ENCODE measurements at places on chromosomes 16 and 17.

- DNase-seq: no peak
These were observed 79.8 kb upstream of the CDC42EP4 start for GRCh38 chr17:73391331-73392265.

GRCh38 chr17:40522250-40522960, 21.0 kb upstream of the TNS4 start:
- no peak for DNase-seq

DNA sequence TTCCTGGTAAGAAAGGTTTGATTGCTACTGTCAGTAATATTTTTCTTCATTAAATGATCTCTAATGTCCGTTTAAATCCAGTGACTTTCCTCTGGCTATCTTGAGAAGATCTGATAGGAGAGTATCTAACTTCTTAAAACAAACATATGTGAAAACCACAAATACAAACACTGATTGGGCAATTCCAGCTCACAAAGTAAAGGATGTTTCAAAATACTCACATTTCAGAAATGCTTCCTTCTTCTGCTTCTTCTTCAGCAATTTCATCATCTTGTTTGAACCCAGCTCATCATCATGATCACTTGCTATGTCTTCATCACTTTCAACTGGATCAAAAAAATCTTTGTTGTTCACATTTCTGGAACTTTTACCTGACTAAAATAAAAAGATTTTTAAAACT, 64.3 kb upstream of the RBL2 start:
- no peak for DNase-seq

GRCh38 chr17:43907998-43908721, 824 bp upstream of the MPP2 start:
- peak; percentile 77 for DNase-seq

- no peak for DNase-seq
These were observed 73.5 kb upstream of the DNAJA2 start for GRCh38 chr16:47046726-47047523.

DNA sequence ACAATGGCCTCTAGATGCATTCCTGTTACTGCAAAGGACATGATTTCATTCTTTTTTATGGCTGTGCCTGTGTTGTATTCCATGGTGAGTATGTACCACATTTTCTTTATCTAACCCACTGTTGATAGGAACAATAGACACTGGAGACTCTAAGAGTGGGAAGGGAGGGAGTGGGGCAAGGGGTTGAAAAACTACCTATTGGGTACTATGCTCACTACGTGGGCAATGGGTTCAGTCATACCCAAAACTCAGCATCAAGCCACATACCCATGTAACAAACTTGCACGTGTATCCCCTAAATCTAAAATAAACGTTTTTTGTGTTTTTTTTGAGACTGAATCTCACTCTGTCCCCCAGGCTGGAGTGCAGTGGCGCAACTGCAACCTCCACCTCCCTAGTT, 47.1 kb upstream of the SCNN1B start:
- DNase-seq: no peak

- no peak for DNase-seq
These were observed 17.3 kb upstream of the C16orf74 start for GRCh38 chr16:85768199-85768598.

DNA sequence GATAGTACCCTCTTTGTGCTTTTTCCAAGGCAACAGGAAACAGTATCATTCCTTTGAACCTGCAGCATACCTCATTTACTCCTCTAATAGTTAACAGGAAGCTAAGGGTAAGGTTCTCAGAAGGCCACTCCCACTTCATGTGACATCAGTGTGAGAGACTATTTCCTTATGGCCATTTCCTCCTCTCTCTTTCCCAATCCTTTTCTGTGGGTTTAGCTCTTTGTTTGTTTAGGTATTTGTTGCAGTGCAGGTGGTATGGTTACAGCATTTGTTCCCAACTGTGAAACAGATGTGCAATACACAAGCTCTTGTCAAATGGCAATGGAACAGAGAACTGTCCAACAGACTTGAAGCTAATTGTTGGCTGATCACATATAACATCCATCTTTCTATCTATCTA, 14.7 kb downstream of the TMC5 start:
- no peak for DNase-seq

- no peak for DNase-seq
These were observed 121.1 kb downstream of the SPACA3 start for GRCh38 chr17:33112763-33113162.

- no peak for DNase-seq
These were observed 318.2 kb downstream of the NPIPA8 start for GRCh38 chr16:18018376-18018775.

GRCh38 chr17:55421179-55421934, at the start of gene MMD:
Gene MMD, minus strand, starts transcription at chr17:55421835. Its CDS starts 140 bp downstream, at chr17:55421695.
- peak; percentile 41 for DNase-seq

- DNase-seq: no peak
These were observed 28.9 kb upstream of the RBFOX1 start for GRCh38 chr16:7303660-7304200.

GRCh38 chr16:83438326-83438725, 369.5 kb upstream of the HSBP1 start:
- DNase-seq: no peak

DNA sequence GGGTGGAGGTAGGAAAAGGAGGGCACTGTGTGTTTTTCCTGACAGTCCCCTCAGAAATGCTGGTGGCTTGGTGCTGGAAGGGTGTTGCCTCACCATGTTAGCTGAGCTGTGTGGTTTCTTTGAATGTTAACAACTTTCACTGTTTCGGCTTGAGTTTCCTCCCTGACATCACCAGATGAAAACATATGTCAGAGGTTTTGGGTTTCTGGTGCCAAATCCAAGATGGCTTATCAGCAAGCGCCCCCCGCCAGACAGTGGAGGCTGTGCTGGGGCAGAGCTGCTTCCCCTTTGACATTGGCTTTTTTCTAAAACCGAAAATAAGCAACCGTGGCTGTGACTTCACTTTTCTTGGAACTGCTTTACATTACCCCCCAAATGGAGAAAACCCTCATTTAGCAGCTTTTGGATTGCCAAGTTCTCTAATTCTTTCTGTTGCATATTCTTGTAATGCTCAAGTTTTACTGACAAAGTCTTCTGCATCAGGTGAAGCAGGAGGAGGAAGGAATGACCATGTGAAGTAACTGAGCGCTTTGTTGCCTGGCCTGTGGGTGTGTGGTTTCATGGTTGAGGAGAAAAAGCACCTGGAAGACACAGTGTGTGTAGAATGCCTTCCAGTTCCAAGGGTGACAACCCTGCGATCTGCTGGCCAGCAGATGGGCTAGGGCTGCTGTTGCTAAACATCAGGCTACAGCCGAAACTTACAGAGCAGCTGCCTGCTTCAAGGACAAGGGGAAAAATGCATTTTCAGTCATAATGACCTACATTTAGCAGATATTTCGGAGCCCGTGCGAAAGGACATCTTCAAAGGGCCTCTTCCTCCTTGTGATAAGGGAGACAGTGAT, 9.7 kb downstream of the RMI2 start:
- DNase-seq: peak; percentile 21

GRCh38 chr17:77593081-77593480, 365.4 kb upstream of the TNRC6C start:
- DNase-seq: no peak

- DNase-seq: peak; percentile 98
These were observed at the start of gene CARHSP1 for GRCh38 chr16:8868416-8869211. Gene CARHSP1, minus strand, starts transcription at chr16:8869006. Its CDS starts 9,678 bp downstream, at chr16:8859328.

- DNase-seq: no peak
These were observed 1.5 kb downstream of the FLCN start for GRCh38 chr17:17235212-17236174.

DNA sequence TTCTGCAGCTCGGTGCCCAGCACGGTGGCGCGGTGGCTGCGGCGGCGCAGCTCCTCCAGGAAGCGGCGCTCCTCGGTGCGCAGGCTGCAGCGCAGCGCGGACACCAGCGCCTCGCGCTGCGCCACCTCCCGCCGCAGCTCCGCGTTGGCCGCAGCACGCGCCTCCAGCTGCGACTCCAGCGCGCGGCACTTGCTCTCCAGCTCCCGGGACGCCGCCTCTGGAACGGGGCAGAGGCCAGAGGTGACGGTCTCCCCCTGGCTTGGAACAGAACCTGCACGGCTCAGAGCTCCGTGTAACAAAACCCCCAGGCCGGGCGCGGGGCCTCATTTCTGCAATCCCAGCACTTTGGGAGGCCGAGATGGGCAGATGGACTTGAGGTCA, 13.2 kb upstream of the CLUH start:
- no peak for DNase-seq

- DNase-seq: no peak
These were observed 27.1 kb downstream of the SCPEP1 start for GRCh38 chr17:57004944-57005579.

DNA sequence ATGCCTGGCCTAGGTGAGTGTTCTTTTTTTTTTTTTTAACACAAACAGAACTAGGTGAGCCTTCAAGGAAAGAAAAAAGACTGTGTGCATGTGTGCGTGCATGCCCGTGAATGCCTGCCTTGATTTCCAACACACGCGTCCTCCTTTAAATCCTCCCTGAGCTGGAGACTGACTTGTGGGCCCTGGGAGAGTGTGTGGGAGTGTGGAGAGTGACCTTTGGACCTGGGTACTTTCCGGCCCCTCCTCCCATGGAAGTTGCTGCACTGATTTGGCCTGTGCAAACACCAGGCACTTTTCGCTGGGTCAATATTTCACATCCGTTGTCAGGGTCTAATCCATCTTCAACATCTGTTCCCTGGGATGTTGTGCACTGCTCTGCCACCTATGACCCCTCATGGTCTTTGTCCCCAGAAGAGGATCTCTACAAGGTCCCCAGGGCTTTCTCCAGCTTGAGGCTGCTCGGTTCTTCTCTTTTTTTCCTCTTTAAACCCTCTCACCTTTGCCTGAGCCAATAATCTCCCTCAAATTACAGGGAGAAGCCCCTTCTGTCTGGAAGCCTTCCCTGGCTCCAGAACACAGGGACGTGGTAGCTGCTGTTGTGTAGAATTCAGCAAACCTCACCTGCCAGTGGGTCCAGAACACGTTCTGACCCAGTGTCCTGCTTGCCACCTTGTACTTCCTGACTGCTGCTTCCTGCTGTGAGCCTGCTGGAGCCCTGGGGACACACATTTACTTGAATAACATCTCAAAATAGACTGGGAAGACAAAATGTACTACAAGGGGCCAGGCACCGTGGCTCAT, 20.8 kb upstream of the ATP5MC1 start:
- no peak for DNase-seq

- no peak for DNase-seq
These were observed 634 bp downstream of the SLC2A4 start for GRCh38 chr17:7281953-7282751.

- DNase-seq: no peak
These were observed 150.6 kb downstream of the CLEC16A start for GRCh38 chr16:11094857-11095565.

- no peak for DNase-seq
These were observed 9.3 kb downstream of the IL4R start for GRCh38 chr16:27322858-27323780.

DNA sequence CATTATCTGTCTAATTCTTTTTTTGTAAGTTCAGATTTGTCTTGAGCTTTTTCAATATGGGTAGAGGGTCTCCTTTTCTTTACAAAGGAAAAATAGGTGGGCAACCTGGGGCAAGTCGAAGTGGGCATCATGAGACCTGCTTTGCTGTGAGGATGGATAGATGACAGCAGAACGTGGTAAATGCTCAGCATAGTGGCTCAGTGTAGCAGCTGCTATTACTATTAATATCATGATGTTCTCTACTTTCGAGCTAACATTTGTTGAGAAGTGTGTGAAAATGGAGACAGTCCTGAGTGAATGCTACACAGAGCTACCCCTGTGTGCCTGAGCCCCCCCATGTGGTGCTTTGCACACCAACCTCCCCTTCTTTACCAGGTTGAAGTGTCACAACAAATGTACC, 39.0 kb upstream of the LGALS9 start:
- DNase-seq: no peak

DNA sequence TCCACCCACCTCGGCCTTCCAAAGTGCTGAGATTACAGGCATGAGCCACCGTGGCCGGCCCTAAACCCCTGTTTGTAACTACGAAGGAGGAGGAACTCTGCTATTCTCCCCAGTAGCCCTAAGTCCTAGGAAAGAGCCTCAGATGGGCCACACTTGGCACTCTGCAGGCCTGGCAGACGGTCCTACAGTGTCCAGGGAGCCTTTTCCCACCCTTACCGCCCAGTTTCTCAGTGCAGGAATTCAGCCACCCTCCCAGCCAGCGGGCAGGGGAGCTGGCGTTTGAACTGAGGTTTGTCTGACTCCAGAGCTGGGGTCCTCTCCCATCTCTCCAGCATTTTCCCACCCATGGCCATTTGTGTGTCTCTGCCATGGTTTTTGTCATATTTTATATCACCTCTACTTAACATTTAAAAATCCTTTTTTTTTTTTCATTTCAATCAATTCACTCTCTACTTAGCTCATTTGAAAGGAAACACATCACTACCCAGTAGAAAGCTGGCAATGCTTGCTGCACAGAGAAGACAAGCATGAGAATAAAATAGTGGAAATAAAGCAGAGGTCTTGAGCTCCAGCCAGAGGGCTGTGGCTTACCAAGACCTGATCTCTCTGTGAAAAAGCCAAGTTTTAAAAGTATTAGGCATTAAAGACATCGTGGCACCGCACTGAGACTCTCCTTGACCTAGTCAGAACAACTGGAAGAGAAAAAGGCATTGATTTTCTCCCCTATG, 34.9 kb downstream of the BCO1 start:
- DNase-seq: no peak

- no peak for DNase-seq
These were observed 22.9 kb upstream of the CORO6 start for GRCh38 chr17:29645515-29646051.

DNA sequence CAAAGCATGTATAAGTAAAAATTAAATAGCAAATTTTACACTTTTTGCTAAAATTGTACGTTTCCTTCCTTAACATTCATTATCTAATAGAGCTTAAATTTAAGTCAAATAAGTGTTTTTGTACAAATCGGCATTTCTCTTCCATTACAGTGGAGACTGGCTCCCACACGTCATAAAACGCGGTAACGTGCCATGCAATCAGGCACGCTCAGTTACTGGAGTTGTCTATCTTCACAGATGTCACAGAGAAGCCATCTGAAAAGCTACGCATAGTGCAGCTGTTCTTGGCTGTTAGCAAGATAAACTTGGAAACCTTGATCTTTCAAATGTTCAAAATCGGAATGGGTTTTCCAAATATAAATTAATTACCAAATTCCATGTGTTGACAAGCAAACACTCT, 165.3 kb downstream of the STX8 start:
- DNase-seq: no peak

DNA sequence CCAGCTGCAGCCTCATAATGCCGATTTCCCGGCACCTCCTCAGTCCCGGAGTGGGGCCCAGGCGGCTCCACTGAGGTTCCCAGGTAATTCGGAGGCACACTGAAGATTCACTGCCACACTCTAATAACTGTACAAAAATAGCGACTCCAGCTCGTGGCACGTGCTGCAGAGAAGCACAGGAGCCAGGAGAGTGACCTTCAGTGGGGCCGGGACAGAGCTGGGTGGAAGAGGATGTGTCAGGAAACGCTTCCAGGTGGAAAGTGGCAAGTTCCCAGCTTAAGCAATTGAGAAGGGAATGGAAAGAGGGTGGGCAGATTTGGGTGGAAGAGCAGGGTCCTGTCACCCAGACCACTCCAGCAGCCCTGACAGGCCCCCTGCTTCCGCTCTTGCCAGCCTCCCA, 3.1 kb upstream of the TRAP1 start:
- DNase-seq: no peak

Measured in NCI-H2171 (cell line).